Activated CD4-positive, alpha-beta T cell treated with anti-CD3 and anti-CD28 coated beads, Interleukin-2, Interleukin-4, amounts not matched to agents 100 ng/mL and 50 ng/mL, durations not matched to agents 16 hours and 8 hours (primary cell): ENCODE measurements at places on chromosomes 2 and 18.

DNA sequence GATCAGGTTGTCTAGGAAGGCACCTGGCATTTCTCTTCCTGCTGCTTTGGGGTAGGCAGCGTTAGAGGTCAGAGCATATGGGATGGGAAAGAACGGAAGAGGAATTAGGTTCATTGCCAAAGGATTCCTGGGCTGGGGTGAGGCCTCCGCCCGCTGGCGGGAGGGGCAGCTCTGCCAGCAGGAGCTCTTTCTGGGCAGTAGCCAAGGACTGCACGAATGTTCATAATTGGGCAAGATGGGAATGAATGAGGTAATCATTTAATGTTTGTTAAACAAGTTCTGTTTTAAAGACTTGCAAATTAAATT, 253.9 kb downstream of the AGAP1 start:
- DNase-seq: no peak

DNA sequence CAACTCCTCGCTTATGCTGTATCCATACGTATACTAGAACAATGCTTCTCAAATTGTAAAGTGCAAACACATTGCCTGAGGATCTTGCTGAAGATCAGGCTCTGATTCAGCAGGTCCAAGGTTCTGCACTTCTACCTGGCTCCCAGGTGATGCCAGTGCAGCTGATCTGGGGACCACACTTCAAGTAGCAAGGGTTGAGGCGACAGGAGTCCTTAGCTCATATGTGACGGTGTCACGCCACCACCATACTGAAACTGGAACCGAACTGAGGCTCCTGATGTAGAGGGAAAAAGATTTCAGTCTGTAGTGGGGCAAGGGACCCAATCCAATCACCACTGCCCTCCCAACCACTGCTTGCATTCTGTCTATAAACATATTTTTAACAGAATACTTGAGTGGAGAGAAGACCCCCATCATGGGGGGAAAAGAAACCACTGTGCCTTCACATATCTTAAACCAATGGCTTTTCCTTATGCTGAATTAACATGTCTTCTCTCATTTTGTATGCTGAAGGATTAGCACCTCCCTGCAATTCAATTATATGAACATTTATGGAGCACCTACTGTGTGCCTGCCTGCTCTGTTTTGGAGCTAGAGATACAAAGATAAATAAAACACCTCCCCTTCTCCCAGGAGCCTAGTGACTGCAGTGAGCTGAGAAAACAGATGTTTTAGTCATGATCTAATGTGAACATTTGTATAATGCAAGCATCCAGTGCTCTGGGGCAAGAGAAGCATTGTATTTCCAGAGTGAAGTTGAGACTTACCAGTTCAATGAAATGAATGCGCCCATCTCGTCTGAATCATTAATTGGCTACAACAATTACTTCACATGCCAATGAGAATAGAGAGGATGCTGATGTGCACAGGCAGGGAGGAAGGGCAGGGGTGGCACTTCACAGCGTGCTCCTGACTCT, 6.6 kb upstream of the ASAP2 start:
- no peak for DNase-seq

DNA sequence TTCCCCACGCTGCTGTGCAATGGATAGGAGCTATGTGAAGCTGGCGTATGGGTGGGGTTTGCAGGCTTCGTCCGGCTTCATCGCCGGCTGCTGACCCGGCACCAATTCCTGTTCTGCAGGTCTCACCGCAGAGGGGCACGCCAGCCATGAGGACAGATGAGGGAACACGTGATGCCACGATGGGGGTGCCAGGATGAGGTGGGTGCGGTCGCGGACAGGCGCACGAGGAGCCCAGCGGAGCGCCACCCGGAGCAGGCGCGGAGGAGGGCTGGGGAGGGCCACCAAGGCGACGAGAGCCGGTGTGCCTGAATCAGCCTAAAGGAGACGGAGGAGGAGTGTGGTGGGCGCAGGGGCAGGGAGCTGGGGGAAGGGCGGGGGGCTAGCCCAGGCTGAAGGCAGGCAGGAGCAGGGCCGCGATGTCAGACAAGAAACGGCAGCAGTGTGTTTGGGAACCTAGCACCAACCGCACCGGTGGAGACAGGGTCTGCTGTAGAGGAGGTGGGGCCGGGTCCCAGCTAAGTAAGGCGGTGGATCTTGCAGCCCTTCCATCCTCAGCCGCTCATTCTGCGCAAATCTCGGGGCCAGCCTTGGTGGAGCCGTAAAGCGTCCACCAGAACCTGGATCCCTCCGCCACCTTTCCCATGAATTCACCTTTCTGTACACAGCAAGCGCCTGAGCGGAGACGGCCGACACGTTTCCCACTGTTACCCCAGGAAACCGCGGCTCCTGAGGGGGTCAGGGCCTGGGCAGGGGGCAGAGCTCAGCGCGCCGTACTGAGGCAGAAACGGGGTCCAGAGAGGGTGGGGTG, 17.0 kb upstream of the CD8A start:
- DNase-seq: peak; percentile 35

GRCh38 chr2:86488561-86489250, 47.5 kb downstream of the KDM3A start:
- DNase-seq: no peak

DNA sequence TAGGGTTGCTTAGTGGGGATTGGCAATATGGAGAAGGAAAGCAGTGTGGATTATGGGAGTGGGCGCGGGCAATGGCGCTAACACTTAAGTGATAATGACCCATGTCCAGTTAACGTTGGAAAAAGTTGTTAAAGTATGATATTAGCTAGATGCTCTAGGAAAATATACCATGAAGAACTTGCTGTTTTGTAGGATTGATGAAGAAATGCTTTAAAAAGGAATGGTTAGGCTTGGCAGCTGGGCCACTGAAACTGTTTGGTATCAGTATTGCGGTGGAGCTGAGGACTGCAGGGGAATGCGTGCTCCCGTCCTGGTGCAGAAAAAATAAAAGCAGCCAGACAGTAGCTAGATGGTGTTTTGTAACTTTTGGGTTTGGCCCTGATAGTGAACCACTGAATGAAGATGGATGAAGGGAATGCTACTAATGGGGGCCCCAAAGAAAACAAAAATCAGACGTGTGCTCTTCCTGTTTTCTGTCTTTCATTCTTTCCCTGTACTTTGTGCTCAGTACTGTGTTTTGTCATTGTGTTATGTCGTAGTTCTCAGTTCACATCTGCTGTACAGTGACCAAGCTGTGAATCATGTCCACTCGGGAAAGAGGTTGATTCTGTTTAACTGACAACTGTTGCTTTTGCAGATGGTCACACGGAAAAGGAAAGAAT, 999 bp downstream of the INSIG2 start:
- DNase-seq: peak; percentile 44

- DNase-seq: no peak
These were observed 3.1 kb downstream of the MCEE start for GRCh38 chr2:71126957-71127356.

- no peak for DNase-seq
These were observed 17.0 kb upstream of the FZD7 start for GRCh38 chr2:202016579-202017227.

GRCh38 chr2:42147641-42148274, 21.4 kb upstream of the EML4 start:
- DNase-seq: no peak

DNA sequence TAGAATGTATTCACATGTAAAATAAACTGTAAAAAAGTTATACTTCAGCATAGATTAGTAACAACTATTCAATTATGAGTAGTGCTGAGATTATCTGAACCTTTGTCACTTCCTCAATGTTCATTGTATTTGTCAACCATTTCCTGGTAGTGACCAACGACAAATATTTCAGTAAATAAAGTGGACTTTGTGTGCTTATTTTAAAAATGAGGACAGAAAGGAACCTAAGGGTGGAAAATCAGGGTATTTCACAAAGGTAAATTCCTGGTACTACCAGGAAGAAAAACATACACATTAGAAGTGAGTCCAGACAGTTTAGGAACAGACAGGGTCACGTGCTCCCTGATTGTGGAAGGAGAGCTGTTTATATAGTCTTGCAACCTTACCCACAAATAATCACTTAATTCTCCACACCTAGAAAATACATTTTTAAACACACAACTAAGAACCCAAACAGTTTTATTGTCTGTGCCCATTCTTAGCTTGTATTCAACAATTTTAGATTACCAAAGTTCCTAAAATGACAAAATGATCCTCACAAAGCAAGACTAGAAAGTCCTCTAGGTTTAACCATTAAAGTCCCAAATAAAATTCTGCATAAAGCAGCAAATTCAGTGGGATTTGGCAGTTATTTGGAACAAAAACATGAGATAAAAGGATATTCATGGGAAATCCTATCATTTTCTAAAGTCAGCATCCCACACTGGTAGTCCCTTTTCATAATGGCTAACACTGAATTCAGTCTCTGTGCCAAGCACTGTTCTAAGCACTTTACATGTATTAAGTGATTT, 28.2 kb downstream of the PELI1 start:
- peak; percentile 39 for DNase-seq

DNA sequence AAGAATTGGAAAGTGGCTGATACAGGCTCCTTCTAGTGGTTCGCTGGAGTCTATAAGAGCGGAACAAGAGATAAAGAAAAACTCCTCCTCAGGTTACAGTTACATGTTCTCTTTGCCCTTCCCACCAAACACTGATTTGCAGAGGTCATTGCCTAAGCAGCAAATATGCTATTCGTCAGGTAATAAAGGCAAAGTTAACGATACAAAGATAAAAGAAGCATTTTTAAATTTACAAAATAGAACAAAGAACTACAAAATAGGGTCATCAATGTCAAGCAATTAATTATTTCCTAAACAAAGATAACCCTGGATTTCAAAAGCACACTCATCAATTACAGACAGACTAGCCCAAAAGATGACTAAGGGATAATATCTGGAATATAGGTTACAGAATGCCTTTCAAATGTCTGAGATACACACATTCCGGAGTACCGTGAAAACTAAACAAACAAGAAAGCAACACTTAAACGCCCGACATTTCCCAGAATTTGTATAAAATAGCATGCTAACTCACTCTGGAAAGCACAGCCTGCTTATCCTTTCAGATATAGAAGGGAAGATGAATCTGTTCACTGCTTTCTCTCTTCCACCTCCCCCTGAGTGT, 186.4 kb downstream of the MREG start:
- no peak for DNase-seq

DNA sequence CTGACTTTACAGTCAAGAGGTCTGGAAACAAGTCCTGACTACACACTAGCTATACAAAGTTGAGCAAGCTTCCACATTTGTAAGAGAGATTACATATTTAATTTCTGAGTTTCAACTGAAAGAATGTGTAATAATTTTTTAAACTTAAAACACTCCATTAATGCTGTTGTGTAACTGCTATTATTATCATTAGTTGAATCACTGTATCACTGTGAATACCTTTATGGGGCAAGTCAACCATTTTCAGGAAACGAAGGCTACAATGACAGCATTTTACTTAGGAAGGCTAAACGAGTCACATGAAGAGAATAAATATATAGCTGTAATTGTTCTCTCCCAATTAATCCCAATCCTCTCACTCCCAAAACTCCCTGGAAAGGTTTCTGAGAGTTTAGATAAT, 46.3 kb downstream of the TRIP12 start:
- DNase-seq: no peak

DNA sequence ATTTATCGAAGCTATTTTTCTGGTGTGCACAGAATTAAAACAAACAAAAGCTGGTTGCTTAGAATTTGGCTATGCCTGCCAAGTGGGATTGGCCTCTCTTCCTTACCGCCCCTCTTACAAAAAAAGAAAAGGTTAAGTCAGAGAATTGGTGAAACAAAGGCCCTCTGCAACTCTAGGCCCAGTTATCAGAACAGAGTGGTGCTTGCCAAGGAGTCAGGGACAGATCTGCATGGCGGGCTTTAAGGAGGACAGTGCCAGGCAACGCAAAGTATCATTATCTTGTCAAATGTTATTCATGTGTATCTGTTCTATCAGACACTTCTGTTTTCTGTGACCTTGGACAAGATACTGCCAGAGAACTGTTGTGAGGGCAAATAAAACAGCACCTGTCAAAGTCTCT, 78.3 kb downstream of the TGIF1 start:
- DNase-seq: no peak

DNA sequence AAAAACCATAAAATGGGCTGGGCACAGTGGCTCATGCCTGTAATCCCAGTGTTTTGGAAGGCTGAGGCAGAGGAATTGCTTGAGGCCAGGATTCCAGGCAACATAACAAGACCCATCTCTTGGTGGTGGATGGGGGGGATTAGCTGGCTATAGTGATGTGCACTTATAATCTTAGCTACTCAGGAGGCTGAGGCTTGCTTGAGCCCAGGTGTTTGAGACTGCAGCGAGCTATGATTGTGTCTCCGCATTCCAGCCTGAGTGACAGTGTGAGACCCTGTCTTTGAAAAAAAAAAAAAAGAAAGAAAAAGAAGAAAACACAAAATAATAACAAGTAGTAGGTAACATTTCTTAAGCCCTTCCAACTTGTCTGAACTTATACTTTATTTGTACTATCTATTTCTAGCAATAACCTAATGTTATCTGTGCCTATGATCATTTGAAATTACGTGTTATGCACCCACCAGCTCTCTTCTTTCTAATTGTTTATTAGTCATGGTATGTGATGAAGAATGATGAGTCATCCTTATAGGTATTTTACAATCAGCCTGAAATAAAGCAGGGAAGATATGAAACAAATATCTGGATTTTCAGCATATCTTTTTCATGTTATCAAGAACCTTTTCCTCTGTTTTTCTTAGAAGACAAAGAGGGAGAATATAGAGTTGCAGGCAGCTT, 129.3 kb upstream of the UNC80 start:
- DNase-seq: no peak

- DNase-seq: no peak
These were observed 43.5 kb upstream of the ID2 start for GRCh38 chr2:8638327-8638726.

GRCh38 chr2:157438863-157439823, 4.7 kb downstream of the CYTIP start:
- DNase-seq: no peak

- no peak for DNase-seq
These were observed 56.4 kb upstream of the HAAO start for GRCh38 chr2:42848726-42849290.

- no peak for DNase-seq
These were observed 184.3 kb downstream of the TTC32 start for GRCh38 chr2:19717446-19717845.

DNA sequence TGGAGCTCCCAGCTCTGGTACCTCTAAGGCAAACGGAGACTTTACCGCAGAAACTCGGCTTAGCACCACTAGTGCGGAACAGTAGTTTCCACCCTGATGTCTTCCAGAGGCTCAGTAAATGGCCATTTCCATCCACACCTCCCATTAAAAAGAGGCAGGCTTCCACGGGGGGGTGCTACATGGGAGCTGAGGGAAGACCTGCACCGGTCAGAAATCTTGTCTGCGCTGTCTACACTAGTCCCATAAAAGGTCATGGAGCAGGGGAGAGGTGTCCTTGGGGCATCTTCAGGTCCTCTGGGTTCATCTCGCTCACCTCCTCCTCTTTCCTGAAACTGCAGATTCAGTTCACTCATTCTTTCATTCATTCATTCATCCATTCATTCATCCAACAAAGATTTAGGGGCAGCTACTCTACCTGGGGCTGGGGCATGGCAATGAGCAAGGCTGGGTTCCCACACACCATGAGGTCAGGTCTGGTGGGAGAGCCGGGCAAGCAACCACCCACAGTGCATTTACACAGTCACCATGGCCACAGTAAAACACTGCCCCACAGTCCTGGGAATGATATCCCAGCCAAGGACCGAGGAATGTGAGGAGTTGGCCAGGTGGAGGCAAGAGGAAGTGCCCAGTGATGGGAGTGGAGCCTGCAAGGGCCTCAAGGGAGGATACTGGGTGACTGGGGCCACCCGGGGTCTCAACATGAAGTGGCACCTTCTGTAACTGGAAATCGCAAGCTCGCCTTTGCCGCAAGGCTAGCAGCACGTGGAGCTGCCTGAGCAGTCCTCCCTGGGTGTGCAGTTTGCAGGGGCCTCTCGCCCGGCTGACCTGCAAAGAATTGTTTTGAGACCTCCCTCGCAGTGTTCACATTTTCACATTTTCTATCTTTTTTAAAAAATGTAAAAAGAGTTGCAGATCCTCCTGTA, 180.2 kb upstream of the RAB6C start:
- DNase-seq: no peak
